ENCODE measurements at places on chromosomes 12 and 14.

- no peak for DNase-seq
Observed at GRCh38 chr14:75333606-75334548, 55.2 kb downstream of the FOS start.

DNA sequence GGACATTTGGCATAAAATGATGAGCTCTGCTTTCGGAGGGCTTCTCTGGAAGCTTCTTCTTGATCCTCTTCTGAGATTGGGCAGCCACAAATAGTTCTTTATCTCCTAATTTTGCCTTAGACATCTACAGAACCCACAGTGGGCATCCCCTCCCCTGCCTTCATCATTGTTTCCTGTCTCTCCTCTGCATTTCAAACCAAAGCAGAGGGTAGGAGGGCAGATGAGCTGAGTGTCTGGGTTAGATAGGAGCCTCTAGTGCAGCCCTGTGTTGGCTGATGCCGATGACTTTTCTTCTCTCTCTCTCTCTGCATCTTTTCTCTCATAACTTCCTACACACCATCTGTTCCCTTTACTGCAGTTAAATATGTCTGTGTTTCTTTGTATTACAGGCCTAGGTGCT lies 8.5 kb upstream of the IL26 start:
- DNase-seq: no peak

DNA sequence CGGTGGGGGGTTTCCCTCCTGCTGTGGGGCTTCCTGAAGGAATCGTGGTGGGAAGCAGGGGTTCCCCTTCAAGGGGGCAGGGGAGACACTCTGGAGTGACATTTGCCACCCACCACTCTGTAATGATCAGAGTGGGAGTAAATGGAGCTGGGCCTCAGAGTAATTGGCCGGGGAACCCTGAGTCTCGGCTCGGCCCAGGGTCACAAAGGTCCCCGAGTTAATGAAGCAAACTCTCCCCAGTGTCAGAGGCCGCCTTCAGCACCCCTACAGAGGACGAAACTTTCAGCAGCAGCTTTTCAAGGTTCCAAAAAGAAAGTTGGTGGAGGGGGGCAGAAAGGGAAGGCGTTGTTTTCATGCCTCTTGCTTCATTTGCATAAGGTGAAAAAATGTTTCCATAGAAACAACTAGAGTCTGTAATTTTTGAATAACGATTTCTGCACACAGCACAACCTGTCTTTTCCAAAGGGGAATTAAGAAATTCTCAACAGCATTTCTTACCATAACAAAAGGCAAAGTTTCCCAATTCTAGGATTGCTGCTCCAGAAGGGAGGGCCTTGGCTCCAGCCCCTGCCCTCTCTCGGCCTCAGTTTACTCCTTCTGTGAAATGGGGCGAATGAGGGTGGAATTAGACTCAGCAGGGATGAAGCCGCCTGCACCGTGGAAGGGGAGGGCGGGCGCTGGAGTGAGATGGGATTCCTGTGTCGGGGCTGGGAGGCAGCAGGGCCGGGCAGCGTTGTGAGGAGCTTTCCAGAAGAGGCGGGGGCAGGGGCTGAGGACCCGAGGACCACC lies 67.0 kb upstream of the BEGAIN start:
- DNase-seq: no peak

DNA sequence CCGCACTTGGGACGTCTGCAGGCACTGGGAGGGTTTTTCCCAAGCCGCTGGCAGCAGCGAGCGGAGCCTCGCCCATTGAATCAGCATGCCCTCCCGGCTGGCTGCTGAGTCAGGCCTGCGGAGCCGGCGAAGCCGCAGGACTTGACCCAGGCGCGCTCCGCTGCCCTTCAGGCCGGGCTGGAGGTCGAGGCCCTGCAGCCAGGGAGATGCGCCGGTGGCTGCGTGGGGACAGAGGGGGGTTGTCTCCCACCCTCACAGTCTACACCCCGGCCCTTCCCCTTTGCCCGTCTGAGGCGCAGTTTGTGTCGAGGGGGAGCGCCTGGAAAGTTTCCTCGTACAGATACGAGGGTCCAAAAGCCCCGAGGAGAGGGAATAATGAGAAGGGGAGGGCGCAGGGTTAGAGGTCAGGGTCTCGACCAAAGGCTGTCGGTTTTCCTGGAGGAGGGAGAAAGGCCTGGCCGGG lies 759 bp upstream of the KLC1 start:
- no peak for DNase-seq

DNA sequence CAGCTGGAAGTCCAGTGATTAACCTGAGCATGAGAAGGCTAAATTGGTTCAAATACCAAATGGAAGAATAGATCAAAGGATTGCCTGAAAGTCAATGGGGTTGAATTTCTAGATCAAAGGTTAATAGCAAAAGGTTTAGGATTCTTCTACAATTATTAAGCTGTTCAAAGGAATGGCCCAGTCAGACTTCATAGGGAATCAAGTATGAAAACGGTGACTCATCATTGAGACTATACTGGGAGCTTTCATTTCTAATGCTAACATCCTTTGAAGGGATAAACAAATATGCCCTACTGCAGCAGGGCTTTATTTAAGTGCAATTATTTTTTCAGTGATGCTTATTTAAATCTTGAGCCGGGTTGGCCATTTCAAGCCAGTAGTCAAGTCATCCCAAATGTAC lies 152.8 kb downstream of the RIMBP2 start:
- DNase-seq: no peak

GRCh38 chr12:41189395-41190251 lies 1.5 kb downstream of the PDZRN4 start:
- DNase-seq: no peak

DNA sequence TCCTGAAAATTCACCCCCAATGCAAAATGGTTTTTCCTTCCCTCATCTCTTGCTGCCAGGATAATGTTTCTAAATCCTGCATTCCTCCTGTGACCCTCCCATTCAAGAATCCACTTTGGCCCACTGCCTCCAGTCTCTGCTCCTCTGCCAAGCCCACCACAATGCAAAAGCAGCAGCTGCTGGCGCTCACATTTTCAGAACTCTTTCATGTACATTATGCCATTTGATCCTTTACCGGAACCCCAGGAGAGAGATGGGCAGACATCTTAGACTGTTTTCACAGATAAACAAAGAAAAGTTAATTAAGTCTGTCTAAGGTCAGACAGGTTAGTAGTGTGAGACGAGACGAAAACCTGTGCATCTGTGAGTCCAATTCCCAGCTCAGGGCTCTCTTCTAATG lies 12.9 kb downstream of the LRIG3 start:
- no peak for DNase-seq

GRCh38 chr12:32437095-32437515 lies 37.7 kb downstream of the FGD4 start:
- no peak for DNase-seq

DNA sequence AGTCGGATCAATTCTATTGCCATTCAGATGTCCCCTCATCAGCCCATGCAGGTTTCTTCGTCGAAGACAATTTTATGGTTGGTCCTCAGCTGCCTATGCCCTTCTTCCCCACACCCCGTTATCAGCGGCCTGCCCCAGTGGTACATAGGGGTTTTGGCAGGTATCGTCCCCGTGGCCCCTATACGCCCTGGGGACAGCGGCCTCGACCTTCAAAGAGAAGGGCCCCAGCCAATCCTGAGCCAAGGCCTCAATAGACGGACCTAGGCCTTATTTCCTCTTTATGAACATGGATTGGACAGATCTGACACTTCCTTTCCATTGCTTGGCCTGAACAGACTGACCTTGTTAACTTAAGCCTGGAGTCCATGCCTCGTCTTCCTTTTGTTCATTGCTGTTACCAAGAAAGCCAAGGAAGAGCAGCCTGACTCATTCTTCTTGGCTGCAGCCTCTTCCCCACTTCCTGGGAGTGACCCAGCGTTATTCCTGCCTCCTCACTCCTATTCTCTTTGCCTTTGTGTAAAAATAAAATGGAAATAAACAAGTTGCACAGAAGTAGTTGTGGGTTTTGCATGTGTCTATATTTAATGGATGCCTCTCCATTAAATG lies 156.5 kb upstream of the AMIGO2 start:
- DNase-seq: no peak

DNA sequence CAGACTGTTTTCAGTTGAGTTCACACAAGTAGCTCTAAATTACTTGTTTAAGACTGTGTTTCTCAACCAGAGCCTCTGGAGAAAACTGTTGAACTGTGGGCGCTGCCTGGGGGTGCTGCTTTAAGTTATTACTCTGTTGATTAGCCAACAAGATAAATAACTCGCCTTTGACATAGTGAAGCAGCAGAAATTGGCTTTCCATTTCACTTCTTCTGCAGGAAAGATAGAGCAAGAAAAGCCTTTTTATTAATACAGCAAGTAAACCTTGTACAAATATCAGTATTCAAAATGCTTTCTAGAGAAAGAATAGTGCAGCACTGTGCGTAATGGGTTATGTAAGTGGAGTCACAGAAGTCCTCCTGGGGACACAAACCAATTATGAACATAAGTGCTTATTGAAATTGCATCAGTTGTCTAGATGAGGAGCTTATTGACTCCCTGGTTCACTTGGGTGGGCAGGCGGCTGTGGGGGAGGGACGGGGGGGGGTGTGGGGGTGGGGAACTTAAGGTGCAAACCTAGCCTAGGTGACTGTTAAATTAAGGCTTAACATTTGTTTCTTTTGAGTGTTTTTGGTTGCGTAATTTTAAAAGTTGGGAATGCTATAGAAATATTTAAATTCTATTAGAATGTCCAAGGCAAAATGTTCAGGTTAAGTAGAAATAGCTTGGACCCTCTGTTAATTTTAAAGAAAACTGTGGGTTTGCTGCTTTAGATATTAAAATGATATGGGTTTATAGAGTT lies 6.3 kb downstream of the FRS2 start:
- no peak for DNase-seq

DNA sequence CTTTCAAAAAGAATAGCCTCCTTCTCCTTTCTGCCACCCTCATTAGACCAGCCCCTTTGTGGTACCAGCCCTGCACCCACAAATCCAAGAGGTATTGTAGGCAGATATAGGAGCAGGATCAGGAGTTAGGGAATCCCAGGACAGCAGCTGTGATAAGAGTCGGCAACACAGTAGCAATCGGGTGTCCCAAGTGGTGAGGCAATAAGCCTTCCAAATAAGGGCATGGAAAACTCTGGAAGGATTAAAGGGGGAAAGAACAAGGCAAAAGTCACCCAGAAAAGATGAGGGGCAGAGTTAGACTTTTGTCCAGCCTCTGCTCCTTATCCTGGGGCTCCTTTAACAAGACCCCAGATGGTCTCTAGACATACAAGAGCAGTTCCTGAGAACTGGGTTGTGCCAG lies 204.2 kb downstream of the TBX5 start:
- no peak for DNase-seq

GRCh38 chr14:60935319-60935718 lies 45.6 kb downstream of the TRMT5 start:
- DNase-seq: no peak

- DNase-seq: no peak
Observed at GRCh38 chr12:24933694-24934407, 15.1 kb downstream of the BCAT1 start.

DNA sequence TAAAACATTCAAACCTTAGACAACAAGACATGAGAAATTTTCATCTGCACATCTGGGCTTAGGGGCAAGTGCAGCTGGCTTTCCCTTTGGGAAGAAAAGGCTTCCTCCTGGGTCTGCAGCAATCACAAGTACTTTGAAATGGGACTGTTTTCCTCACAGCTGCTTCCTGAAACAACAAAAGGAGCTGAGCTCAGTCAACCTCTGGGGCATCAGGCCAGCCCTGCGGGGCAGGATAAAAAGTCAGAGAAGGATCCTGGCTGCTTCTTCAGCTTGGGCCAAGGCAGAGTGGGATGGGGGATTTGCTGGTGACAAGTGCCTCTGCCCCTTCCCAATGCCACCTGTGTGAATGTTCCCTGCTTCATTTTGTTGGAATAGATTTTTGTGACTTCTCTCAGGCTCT lies 16.2 kb upstream of the SDR39U1 start:
- no peak for DNase-seq

- DNase-seq: no peak
Observed at GRCh38 chr12:59386236-59386635, 209.6 kb upstream of the SLC16A7 start.

DNA sequence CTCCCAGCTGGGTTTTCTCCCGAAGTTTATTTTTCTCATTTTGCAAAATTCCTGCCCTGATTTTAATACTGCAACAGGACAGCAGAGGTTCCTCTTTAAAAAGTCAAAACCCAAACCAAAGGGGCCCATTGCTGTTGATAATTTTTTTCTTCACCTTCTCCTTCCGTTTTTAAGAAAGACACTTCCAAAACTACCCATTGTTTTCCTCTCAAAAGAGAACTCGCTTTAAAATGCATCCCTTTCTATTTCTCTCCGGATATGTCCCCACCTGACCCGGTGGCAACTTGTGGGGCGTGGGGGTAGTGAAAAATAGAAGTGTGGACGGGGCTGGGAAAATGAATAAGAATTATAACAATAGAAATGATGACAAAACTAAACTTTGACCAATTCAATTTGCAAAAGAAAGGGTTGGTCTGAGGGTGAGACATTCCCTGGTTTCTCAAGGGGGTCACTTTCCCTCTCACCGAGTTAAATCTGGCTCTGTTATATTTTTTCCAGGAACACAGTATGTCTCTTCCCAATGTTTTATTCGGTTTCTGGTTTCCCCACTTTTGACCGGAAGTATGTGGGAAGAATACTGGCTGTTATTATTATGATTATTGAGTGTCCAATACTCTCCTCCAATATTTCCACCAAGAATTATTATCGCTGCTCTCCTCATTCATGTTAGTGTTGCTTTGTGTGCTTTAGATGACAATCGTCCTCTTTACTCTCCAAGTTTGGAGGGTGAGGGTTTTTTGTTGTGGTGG lies 4.1 kb upstream of the TBX5 start:
- DNase-seq: no peak

DNA sequence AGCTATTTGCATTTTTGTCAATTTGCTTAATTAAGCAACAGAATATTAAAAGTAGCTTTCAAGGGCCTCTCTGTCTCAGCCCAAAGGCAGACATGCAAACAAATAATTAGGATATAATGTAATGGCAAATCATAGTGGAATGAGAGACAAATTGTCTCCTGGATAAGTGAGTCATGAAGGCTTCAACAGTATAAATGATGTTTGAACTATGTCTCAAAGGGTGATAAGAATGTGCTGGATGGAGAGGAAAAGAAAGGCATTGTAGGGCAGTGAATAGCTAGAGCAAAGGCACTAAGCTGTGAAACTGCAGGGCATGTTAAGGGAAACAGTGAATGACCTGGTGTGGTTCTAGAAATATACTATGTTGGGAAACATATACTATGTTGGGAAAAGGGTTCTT lies 53.5 kb upstream of the PPP1R12A start:
- no peak for DNase-seq

- DNase-seq: no peak
Observed at GRCh38 chr12:61524851-61525250, 735.4 kb upstream of the USP15 start.

- DNase-seq: no peak
Observed at GRCh38 chr14:28778138-28779117, 11.8 kb downstream of the FOXG1 start.

All from NCI-H2081 (cell line).